Mesothelial cell of epicardium (in vitro differentiated cells): ENCODE measurements at places on chromosomes 2 and 18. TPM values are rescaled to one million over a fixed set of nuclear protein-coding genes. Genes with fewer than 3 reads are reported as not detected.

DNA sequence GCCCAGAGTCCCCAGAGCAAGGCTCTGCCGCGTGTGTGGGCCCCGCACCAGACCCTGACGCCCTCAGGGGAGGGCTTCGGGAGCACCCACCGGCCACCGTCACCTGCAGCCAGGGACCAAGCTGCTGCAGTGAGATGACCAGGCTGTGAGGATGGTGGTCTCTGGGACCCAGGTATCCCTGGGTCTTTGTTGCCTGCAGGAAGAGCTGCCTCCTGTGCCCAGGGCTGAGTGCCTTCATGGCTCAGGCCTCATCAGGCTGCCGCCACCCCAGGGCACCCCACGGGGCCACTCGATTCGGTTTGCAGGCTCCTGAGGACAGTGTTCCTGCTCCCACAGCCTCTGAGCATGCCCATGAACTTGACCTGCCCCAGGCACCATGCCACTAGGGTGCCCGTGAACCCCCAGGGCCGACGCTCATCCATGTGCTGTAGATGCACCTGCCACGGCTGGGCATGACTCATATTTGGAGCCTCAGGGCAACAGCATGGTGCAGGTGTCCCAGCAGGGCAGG is 109.8 kb downstream of the FAM210A start:
- H3K27me3 ChIP-seq = peaks cover 30% of the 10 kb centered on the region
- H3K4me1 ChIP-seq = peaks cover 7% of the 10 kb centered on the region
- no peak overlapping the region for H3K27ac ChIP-seq
- no peaks in the 10 kb centered on the region for H3K36me3 ChIP-seq

The TUBA4B gene
- not detected in 3 replicates for total RNA-seq

DNA sequence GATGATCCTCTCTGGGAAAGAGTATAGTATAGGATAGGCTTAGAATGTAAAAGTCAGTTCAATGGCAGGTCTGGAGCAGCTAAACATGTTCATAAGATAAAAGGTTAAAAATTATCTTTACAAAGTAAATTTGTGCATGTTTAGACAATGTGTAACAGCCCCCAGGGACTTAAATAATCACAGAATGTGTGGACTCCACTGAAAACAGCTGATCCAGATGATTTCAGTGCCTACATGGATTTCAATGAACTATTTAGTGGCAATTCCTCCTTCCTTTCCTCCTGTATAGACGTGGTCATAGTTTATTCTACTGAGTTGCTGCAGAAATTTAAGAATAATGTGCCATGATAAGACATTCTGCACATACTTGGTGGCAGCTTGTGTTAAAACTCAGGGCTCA is 42.9 kb downstream of the ARHGEF33 start:
- no peak overlapping the region for H3K27ac ChIP-seq
- peaks cover 2% of the 10 kb centered on the region for H3K4me1 ChIP-seq
- H3K4me3 ChIP-seq = no peak overlapping the region
- no peaks in the 10 kb centered on the region for H3K36me3 ChIP-seq
- DNase-seq = no peak
- no peaks in the 10 kb centered on the region for H3K27me3 ChIP-seq

- no peak for DNase-seq
- H3K4me1 ChIP-seq = peaks cover 2% of the 10 kb centered on the region
- H3K27ac ChIP-seq = no peak overlapping the region
Measured at GRCh38 chr2:235183786-235184185, 232.0 kb downstream of the SH3BP4 start.
